ENCODE measurements at places on chromosomes 12 and 14.

- DNase-seq, result no peak
Measured at GRCh38 chr14:79580906-79581305, 630.4 kb downstream of the DIO2 start.

- DNase-seq, result no peak
Measured at GRCh38 chr12:96919510-96920210, 12.6 kb downstream of the NEDD1 start.

GRCh38 chr14:73227812-73228781, 9.2 kb upstream of the PAPLN start:
- peak; percentile 64 for DNase-seq

- DNase-seq, result no peak
Measured at GRCh38 chr14:90293766-90294730, 37.7 kb downstream of the NRDE2 start.

DNA sequence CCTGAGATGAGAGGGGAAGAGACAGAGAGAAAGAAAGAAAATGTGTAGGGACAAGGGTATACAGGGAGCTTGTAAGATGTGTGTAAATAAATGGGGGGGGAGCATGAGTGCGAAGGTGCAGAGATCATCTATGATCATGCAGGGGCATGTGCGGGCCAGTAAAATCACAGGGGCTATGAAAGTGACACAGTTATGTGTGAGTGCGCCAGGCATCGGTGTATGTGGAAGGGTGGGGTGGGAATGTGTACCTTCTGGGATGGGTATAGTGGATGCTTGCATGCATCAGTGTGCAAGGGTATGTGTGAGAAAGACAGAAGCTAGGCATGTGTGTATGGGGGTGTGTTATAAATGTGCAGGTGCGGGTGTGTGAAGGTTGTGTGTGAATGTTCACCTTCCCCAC, 18.4 kb upstream of the KRT78 start:
- DNase-seq, result no peak

- no peak for DNase-seq
Measured at GRCh38 chr12:131218026-131218922, 264.6 kb downstream of the ADGRD1 start.

DNA sequence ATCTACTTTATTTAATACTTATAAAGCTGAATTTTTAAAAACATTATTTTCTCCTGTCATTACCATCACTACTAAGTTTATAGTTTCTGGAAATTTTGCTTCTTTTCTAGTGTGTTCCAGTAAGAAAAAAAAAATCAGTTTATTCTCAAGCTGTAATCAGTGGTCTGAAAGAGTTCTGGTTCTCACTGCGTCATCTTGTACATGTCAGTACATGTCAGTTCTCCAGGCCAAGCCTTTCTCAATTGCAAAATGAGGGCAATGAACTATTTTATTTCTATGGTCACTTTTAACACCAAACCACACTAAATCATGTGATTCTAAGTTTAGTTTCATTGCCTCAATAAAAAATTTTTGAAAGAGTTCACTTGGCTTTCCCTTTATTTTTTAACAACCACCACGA, 468.9 kb upstream of the LRFN5 start:
- DNase-seq, result no peak

GRCh38 chr12:18496156-18496555, 234.8 kb downstream of the PIK3C2G start:
- no peak for DNase-seq

- DNase-seq, result no peak
Measured at GRCh38 chr12:31780096-31780495, 51.3 kb upstream of the AMN1 start.

- no peak for DNase-seq
Measured at GRCh38 chr12:76384560-76384959, 36.3 kb upstream of the BBS10 start.

- no peak for DNase-seq
Measured at GRCh38 chr12:90061809-90062208, 353.2 kb upstream of the ATP2B1 start.

GRCh38 chr12:118337194-118337838, 35.4 kb downstream of the TAOK3 start:
- DNase-seq, result no peak

GRCh38 chr12:124207617-124208016, 87.3 kb upstream of the RFLNA start:
- no peak for DNase-seq

DNA sequence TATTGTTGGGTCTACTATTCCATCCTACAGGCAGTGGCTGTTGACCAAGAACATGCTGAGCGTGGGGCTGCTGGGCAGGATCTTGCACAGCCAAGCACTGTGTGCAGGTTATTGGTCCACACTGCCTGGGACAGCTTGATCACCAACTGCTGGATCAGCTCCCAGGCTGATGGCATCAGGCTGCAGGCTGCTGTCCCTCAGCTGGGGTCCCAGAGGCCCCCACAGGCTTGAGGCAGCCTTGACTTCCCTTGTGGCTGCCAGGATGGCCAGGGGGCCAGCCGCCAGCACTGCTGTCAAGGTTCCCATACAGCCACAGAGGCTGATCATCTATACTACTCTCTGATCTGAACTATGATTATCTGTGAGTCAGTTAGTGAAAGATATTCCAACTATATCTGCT, 9.8 kb downstream of the OR2AP1 start:
- DNase-seq, result no peak

- DNase-seq, result no peak
Measured at GRCh38 chr14:58772116-58772515, 134.4 kb downstream of the DACT1 start.

DNA sequence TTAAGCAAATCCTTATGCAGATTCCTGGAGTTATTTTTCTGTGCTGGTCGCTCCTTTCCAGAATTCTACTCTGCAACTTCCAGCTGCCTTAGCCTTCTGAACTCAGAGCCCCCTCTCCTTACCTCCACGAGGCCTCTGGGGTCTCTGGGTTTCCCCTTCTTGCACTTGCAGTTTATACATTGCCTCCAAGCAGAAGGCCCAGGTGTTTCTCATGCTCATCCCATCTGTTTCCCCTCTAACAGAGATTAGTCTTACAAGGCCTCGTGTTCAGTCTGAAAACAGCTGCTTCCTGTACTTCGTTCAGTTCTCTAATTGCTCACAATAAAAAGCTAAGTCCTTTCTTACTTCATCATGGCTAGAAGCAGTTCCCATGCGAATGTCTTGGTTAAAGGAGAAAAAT, 134.4 kb upstream of the FGD4 start:
- no peak for DNase-seq

- DNase-seq, result peak; percentile 17
Measured at GRCh38 chr12:32217354-32218310, 111.0 kb downstream of the BICD1 start.

- no peak for DNase-seq
Measured at GRCh38 chr14:63986789-63987533, 134.2 kb downstream of the SYNE2 start.

DNA sequence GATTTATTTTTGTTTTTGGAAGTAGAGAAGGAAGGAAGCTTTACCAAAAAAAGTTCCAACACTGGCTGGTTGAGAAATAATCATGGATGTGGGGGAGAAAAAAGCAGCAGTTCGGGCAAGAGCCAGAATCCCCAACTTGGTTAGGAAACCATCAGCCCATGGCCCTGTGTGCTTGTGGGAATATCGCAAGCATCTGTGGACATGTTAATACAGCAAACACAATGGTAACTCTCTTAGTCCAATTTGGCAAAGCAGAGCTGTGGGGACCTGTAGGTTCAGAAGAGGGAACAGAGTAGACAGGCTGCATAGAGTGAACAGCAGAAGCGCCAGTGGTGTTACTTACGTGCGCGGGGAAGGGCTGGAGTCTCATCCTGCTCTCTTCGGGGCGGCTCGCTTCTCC, 46.8 kb downstream of the TCHP start:
- DNase-seq, result no peak

DNA sequence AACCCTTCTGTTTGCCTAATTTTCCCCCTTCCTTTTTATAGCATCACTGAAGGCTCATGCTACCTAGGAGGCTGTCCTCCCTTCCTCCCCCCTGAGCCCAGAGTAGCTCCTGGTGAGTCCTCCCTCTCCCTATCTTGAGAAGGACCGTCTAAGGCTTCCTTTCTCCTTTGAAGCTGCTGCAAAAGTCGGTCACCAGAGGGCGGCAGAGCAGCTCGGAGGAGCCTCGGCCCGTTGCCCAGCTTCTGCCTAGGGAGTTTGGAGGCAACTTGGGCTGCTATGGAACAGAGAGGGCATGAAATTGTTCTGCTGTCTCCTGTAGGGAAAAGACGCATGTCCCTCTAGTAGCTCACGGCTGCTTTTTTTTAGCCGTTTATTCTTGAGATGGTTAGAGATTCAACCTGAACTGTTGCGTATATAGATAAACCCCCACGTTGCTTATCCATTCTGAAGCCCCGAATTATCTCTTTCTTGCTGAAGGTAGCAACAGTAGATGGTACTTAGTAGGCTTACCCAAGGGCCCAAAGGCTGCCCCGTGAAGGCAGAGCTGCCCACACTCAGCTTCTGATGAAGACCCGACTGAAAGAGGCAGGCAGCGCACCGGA, 5.7 kb downstream of the WNT5B start:
- peak; percentile 92 for DNase-seq

Measured in lower leg skin (tissue), 4 donors.